Right atrium auricular region (tissue), 2 donors: ENCODE measurements at places on chromosomes 12 and 14.

GRCh38 chr12:127822809-127823411 lies 444.1 kb upstream of the TMEM132C start:
- DNase-seq, result no peak

DNA sequence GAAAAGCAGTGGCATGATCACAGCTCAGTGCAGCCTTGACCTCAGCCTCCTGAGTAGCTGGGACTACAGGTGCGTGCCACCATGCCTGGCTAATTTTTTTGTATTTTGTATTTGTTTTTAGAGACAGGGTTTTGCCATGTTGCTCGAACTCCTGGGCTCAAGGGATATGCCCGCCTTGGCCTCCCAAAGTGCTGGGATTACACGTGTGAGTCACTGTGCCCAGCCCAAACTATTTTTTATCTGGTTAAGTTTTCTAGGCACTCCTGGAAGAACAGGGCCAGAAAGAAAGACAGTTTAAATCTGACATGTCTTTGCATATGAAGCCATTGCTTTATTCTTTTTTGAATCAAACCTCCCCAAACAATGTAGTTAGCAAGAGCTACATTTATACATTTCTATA lies 27.5 kb upstream of the PTGR2 start:
- no peak for DNase-seq

DNA sequence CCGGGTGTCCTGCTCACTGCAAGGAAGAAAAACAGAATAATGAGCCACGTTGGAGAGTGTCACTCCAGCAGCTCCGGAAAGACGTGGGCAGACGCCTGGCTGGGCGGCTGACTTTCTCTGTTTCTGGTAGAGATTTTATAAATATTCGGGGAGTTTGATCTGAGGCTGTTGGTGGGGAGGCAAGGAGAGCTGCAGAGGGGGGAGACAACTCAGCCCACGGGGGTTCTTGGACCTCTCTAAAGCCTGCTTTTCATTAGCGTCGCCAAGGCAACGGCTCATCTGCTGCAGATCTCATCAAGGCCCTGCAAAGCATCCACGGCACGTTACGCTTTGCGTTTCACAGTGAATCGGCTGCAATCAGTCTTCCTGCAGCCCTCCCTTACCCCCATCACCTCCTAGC lies 207.2 kb downstream of the ZFP36L1 start:
- DNase-seq, result no peak

DNA sequence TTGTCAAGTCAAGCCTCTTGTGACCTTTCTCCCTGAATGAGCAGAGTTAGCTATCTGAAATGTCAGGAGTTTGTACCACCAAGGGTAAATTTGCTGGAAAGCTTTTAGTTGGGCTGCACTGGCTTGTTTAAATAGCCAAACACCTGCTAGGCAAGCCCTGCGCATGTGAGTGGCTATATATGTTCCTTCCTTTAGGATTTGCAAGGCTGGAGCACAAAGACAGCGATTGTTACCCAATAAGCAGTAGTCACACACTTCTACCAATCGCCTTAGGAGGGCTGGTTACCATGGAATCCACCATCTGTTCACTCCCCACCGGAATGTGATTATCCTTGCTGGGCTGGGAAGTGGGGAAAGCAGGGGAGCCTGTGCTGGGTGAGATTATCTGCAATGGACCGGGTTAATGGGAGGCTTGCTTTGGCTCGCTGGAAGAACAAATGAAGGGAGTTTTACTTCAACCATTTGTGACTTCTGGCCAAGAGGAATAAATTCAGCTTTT lies 102.5 kb downstream of the FGD4 start:
- DNase-seq, result no peak
